Left cardiac atrium (tissue), 4 donors: ENCODE measurements at places on chromosomes 2 and 18.

GRCh38 chr18:23378302-23378686, 74.8 kb upstream of the RIOK3 start:
- no peak for DNase-seq

- no peak for DNase-seq
These were observed 674.9 kb upstream of the FANCL start for GRCh38 chr2:58916063-58916462.

GRCh38 chr2:167489325-167489724, 601.0 kb downstream of the XIRP2 start:
- no peak for DNase-seq

DNA sequence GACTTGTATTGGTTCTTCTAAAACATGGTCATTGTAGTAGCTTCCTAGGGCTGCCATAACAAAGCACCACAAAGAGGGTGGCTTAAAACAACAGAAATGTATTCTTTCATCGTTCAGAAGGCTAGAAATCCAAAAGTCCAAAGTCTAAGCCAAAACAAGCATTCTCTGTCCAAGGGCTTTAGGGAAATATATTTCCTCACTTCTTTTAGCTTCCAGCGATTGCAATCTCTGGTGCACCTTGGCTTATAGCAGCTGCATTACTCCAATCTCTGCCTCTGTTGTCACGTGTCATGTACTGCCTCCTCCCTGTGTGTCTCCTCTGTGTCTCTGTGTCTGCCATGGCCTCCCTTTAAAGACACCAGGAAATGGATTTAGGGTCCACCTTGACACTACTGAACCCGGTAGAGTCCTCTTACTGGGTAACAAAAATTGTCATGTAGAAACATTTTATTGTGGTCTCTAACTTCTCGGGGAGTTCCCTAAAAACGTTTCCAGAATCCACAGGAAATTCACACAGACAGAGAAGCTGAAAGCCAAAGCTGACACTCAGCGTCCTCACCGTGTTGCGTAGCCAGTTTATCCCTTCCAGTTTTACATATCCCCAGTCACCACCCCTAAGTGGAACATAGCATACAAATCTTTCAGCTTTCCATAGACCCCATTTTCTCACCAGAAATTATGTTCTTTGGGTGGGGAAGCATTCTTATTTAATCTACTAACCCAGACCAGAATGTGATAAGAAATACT, 20.7 kb upstream of the TTN start:
- no peak for DNase-seq

DNA sequence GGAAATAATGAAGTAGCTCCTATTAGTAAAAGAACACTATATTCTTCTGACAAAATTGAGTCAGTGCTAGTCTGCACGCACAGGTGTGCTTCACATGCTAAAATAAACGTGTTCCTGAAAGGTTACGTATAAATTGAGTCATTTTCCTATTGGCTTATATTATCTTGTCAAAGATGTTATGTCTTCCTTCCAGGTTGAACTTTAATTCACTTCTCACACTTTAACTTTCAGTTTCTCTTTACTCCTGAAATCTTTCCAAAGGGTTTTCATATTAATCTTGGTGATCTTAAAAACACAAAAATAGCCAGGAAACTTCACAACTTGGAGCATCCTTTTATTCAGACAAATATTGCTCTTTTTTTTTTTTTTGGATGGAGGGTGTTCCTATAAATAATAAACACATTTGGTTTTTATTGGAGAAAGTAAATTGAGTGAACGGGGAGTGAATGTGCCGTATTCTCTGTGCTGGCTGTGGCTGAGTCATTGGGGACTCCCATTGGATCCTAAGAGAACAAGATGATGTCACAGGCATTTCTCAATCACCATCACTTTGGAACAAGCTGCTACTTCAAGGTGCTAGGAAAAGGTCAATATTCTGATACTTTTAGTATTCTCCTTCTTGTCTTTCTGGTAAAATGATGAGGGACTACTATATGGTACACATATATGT, 150.2 kb upstream of the SPATS2L start:
- peak; percentile 34 for DNase-seq

DNA sequence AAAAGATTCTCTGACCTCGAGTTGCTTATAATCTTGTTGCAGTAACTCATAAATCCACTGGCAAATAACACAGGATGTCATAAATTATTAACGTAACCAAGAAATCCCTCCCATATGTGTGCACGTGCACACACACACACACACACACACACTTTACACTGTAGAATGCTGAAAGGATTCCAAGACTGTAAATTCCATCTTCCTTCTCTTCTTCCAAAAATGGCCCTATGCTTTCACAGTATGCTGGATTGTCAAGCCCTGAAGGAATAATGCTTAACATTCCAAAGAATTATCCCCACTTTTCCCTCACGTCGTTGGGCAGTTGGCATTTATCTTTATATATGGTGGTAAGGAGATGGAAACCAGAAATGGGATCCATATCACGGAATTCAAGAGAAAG, 117.5 kb upstream of the CRIM1 start:
- no peak for DNase-seq

DNA sequence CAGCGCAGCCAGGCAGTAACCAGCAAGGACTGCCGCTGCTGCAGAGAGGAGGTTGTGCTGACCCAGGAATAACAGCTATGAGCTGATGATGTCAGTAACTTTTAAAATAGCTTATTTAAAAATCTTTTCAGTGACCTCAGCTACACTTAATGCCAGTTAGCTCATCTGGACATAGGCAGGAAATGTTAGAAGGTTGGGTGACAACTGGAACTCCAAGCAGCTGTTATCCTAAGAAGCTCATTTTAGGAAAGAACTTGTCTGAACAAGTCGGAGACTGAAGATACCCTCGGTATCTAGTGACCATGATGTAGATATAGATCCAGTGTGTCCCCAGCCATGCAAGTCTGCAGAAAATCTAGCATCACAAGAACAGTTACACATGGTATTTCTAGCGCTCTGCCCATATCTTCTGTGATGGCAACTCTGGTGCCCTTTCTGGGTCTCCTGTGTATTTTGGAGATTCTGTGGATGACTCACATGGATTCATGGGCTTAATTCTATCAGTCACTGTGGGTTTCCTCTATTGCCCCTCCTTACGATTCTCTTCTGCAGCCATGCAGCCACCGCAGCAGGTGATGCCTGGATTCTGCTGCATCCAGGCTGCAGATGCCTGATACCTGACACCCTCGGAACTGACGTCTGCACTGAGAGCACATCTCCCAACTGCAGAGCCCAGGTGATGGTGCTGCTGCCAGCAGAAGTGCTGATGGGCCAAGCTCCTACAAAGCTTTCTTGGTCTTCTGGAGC, 19.8 kb upstream of the PLEK start:
- DNase-seq = no peak

DNA sequence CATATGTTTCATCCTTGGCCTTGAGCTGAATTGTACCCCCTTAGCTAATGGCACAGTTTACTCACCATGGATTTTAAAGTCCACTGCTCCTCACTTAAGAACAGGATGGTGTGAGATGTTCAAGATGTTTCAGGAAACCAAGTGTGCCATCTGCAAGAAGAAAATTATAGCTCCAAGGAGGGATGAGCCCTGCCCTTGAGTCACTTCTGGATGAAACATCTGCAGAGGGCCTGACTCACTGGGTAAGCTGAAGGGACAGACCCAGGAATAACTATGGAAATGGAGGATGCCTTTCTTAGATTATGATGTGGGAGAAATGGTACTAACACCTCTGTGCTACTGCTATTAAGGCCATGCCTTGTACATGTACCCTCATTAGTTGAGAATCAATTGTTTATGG, 6.4 kb downstream of the MARS2 start:
- no peak for DNase-seq

DNA sequence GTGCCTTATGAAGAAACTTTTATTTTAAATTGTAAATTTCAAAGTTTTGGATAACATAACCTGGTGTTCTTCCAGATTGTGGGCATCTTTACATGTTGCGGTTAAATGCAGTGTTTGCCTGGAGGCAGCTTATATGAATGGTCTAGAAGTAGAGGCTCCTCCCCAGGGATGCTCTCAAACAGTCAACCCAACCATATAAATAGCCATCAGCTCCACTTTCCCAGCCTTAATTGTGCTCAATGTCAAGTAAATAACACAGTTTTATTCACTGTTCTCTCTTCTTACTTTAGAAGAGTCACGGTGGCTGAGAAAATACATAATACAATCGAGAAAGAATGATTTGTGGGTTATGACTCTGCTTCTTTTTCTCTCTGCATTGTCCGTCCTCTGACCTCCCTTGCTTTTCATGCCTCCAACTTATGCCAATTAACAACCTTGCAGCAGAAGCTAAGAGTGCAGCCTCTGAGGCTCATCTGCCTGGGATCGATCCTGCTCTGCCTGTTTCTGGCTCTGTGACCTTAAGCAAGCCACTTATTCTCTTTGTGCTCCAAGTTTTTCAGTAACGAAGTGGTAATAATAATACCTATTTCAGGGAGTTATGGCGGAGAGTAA, 100.3 kb downstream of the DAW1 start:
- no peak for DNase-seq

DNA sequence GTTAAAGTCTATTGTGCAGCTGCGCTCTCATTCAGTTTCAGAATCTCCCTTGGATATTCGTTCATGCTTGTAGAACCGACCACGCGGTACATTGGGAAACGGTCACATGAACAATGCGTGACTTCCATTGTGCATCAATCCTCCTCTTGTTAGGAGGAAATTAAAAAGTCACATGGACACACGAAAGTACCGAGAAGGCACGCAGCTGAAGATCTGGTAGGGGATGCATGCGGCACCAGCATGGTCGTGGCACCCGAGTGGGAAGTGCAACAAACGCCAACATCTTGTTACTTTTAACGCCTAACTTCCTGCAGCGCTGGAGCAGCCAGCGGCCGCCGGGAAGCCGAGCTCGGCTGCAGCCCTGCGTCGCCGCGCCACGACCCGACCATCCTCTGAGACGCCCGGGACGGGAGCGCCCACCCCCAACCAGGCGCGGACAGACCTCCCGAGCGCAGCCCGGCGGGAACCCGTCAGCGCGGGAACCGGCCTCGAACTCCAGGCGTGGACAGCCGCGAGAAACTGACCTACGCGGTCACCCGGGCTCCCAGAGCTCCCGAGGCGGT, 412 bp downstream of the OSBPL1A start:
- DNase-seq = no peak

- no peak for DNase-seq
These were observed 126.7 kb downstream of the TMX3 start for GRCh38 chr18:68588169-68588568.

DNA sequence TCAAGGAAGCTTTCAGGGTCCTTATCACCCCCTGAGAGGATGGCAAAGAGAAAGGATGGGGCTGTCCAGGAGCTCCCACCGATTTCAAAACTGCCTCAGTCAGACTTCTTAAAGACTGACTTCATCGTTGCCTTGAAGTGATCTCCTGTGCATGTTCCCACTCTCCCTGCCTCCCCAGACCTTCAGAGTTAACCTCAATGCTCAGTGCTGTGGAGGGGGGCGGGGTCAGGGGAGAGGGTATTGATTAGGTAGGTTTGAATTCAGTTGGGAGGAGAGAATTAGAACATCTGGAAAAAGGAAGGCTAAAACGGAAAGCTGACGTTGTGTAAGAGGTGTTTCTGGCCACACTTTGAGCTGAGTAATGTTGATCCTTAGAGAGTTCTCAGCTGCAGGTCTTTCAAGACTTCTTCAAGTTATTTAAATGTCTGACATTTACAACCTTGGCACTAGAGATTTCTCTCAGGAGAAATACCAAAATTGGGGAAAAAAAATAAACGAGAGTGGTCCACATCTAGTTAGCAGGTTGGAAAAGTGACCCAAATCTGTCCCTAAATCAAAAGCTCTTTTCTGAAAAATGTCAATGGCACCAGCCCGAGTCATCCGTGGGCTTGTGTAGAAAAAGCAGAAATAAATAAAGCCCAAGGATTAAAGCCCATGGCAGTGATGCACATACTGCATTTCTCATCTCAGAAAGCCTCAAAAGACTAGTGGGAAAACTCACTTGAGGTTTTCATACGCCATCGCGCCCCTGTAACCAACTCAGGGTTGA, 134.7 kb upstream of the EPAS1 start:
- no peak for DNase-seq

DNA sequence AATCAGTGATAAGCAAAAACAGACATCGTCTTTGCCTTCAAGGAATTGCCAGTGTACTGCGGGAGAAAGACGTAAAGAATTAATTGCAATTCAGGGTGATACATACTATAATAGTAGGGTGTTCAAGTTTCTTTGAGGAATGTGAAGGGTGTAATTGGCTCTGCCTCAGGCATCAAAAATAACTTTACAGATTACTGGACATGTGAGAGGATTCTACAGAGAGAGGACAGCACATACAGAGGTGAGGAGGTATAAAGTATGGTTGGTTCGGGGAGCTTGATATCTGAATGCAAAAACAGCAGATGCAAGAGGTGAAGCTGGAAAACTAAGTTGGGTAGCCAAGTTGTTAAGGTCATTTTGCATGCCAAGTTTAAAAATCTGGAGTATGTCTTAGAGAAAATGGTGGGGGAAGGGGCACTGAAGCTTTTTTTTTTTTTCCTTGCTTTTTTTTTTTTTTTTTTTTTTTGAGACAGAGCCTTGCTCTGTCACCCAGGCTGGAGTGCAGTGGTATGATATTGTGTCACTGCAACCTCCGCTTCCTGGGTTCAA, 227.5 kb upstream of the FOSL2 start:
- DNase-seq = no peak

GRCh38 chr18:42196651-42197050, 241.6 kb downstream of the PIK3C3 start:
- no peak for DNase-seq

DNA sequence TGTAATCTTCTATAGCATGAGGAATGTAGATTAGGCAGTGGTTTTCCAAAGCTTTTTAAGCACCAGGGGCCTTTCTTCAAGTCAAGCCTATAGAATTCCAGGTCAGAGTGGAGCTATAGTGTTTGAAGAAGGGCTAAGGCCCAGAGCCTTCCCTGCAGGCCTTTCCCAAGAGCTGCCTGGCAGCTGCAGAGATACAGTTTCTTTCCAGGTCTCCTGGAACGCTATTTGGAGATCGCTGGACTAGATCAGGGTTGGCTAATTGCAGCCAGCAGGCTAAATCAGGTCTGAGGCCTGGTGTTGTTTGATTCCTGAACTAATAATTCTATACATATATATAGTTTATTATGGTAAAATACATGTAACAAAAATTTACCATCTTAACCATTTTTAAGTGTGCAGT, 319.0 kb upstream of the SPRED2 start:
- DNase-seq = no peak

GRCh38 chr2:27929916-27930486, 39.5 kb downstream of the BABAM2 start:
- DNase-seq = no peak

- DNase-seq = peak; percentile 50
These were observed 60.8 kb downstream of the EFEMP1 start for GRCh38 chr2:55862673-55863390.

DNA sequence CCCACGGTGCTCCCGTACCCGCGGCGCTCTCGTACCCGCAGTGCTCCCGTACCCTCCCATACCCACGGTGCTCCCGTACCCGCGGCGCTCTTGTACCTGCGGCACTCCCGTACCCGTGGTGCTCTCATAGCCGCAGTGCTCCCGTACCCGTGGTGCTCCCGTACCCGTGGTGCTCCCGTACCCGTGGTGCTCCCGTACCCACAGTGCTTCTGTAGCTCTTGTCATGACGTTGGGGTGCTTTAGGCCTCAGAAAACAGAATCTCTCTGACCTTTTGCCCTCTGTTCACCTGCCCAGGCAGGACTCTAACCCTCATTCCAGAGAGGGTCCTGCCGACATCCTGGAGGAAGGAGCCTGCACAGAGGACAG, 35.3 kb downstream of the SLC66A2 start:
- no peak for DNase-seq
